Heart left ventricle (tissue), 16 donors: ENCODE measurements at places on chromosomes 13 and 19. TPM values are rescaled to one million over a fixed set of nuclear protein-coding genes. Genes with fewer than 3 reads are reported as not detected.

KCNN4 gene
- total RNA-seq = 0.15 TPM

DNA sequence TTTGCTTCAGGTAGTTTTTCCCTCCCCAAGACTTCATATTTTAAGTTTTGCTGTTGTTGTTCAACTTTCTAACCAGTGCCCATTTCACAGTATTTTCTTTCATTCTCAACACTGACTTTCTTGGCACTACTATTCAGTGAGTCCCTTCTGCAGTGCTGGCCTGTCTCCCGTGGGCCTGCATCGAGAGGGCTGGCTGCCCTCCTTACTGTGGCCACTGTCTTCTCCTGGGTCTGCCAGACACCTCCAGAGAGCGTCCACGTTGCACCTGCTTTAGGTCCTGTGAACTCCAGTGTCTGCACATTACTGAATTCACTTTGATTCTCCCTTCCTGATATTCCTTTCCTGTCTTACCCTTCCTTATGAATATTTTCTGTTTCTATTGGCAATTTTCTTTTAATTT is 27.3 kb downstream of the COL4A1 start:
- peak overlapping the region; percentile 28 for H3K27ac ChIP-seq
- no peaks in the 10 kb centered on the region for H3K27me3 ChIP-seq
- no peak for DNase-seq
- no peaks in the 10 kb centered on the region for H3K36me3 ChIP-seq
- H3K4me3 ChIP-seq = no peak overlapping the region

GRCh38 chr13:110680852-110681251 is 25.1 kb downstream of the CARS2 start:
- H3K4me3 ChIP-seq = no peak overlapping the region
- H3K4me1 ChIP-seq = no peaks in the 10 kb centered on the region
- H3K27ac ChIP-seq = no peak overlapping the region
- no peak for DNase-seq
- no peaks in the 10 kb centered on the region for H3K27me3 ChIP-seq
- peaks cover 70% of the 10 kb centered on the region for H3K36me3 ChIP-seq

DNA sequence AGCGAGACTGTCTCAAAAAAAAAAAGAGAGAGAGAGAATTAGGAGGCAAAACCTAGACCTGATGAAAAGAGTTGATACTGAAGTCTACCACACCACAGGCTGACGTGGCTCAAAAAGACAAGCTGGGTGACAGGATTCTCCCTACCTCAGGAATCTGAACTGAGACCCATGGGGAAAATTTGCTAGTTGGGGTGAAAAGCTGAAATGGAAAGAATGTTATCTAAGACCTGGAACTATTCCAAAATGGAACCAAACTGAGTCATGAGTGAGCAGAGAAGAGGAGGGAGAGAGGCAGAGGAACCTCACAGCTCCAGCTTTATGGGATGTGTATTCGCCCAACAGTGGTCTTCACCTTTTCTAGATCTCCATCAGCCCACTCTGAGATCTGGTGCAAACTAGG is 11.7 kb downstream of the SMG9 start:
- H3K4me1 ChIP-seq = no peaks in the 10 kb centered on the region
- H3K4me3 ChIP-seq = no peak overlapping the region
- no peak overlapping the region for H3K27ac ChIP-seq
- H3K36me3 ChIP-seq = peaks cover 24% of the 10 kb centered on the region
- no peaks in the 10 kb centered on the region for H3K27me3 ChIP-seq
